Activated naive CD4-positive, alpha-beta T cell treated with Interleukin-2 at 50 U/mL for 16 hours (primary cell): ENCODE measurements at places on chromosomes 12 and 14.

- no peak for DNase-seq
Observed at GRCh38 chr12:52271158-52271557, 3.3 kb upstream of the KRT86 start.

GRCh38 chr12:124774462-124775167, 89.0 kb downstream of the SCARB1 start:
- DNase-seq, result peak; percentile 85

DNA sequence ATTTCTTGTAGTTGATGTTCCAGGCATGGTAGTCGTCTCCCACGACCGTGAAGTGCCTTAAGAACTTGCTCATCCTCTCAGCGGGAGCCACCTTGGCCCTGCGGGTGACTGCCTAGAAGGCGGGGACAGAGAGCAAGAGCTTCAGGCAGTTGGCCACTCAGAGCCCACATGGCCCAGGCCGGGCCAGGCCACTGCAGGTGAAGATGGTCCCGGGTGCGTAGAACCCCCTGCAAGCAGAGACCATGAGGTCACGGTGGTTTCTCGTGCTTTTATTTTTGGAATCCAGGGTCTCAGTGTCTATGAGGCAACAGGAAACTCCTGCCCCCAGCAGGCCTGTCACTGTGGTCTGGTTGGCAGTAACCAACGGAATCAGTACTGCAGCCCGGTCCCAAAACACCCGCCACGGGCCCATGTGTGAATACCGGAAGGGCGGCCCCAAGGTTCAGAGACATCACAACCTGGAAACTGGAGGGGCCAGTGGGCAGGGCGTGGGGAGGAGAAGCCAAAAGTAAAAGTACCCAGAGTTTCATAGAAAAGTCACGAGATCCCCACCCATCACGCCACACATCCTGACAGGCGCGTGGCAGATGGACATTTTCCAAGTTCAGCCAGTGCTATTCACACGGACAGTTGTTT, 27.5 kb downstream of the HVCN1 start:
- peak; percentile 25 for DNase-seq

- DNase-seq, result no peak
Observed at GRCh38 chr12:98253207-98254037, 262.0 kb upstream of the TMPO start.

DNA sequence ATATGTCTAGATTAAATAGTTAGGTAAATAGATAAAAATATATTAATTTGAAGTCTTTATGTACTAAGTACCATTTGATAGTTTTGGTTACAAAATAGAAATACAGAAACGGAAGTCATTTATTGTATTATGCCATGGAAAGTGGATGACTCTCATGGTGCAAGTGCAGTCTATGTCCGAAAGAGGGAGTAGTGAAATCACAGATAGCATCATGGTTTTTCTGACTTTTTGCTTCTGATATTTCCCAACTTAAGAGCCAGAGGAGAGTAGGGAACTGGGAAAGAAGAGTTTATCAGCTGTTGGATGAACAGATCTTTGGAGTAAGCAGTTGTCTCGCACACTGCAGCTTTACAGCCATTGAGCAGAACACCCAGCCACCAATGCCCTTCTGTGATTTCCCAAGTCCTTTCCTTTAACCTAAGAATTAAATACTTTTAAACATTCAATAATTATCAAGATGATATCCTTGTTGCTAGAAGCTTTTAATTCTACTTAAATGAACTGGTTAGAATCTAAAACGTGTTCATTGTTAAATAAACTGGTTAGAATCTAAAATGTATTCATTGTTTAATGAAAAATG, 18.4 kb upstream of the SRGAP1 start:
- DNase-seq, result no peak

- DNase-seq, result no peak
Observed at GRCh38 chr12:18250313-18250916, 10.9 kb upstream of the PIK3C2G start.

GRCh38 chr14:103361867-103362266, 23.3 kb upstream of the MARK3 start:
- no peak for DNase-seq

DNA sequence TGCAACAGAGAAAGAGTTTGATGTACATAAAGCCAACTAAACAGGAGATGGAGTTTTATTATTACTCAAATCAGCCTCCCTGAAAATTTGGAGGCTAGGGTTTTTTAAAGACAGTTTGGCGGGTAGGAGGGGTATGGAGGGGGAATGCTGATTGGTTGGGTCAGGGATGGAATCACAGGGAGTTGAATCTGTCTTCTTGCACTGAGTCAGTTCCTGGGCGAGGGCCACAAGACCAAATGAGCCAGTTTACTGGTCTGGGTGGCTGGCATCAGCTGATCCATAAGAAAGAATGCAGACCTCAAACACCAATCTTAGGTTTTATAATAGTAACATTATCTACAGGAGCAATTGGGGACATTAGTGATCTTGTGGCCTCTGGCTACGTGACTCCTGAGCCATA, 64.9 kb downstream of the RIN3 start:
- DNase-seq, result no peak

DNA sequence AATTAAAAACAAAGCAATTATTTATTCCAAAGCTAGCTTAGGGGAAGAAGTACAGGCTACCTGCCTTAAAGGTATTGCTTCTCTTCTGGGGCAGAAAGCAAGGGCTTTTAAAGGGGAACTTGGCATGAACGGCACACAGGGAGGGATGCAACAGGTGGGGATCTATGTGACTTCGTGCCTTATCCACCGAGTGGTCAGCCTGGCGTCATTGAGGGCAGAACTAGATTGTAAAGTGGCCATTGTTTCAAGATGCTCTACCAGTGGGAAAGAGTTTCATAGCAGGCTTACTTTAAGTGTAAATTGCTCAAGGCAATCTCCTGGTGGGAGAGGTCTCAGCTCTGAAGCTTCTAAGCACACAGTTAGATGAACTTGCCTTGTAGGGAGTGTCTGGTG, 360.4 kb downstream of the ATP23 start:
- DNase-seq, result no peak

DNA sequence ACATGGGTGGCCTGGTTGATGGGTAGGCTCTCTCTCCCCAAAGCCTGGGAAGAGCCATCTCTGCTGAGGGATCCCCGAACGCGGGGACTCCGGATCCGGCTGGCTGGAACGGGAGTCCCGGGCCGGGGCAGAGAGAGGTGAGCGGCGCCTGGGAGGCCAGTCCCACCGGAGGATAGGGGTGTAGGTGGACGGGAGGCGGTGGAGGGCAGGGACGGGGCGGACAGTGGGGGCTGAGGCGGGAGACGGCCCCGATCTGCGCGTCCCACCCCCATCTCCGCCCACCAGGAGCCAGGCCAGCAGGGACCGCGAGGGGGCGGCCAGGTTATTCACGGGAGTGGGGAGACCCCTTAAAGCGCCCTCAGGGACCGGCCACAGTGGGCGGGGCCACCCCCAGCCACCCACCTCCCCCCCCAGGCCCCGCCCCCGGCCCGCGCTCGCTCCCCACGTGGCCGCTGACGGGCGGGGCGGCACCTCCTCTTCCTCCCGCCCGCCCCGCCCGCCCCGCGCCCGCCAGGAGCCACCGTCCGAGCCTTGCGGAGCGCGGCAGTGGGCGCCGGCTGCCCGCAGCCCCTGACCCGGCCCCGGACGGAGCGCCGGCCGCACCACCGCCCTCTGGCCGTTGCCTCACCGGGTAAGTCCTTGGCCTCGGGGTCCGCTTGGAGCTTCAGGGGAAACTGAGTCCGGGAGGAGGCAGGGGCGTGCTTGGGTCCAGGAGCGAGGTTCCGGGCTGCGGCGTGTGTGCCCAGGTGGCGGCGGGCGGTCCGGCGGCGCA, at the start of gene INF2:
INF2 (plus strand) TSS at position 510 of the 772 bp plus-strand sequence. CDS start 11,748 bp downstream, outside the sequence.
- peak; percentile 50 for DNase-seq

DNA sequence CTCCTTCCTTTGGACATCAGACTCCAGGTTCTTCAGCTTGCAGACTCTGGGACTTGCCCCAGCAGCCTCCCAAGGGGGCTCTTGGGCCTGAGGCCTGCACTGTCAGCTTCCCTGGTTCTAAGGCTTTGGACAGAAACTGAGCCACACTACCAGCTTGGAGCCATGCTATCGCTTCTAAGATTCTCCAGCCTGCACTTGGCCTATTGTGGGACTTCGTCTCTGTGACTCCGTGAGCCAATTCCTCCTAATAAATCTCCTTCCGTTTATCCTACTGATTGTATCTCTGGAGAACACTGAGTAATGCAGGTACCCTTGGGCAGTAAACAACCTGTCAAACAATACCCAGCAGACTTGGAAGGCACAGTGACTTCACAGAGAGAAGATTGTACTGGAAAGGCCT, 24.9 kb upstream of the RHOJ start:
- no peak for DNase-seq

GRCh38 chr14:72118841-72119240, 186.6 kb downstream of the RGS6 start:
- no peak for DNase-seq

- DNase-seq, result no peak
Observed at GRCh38 chr12:75890660-75891059, 140.9 kb downstream of the PHLDA1 start.

- no peak for DNase-seq
Observed at GRCh38 chr12:80189241-80189640, 89.9 kb downstream of the OTOGL start.

GRCh38 chr14:49463146-49463545, 123.0 kb downstream of the RPS29 start:
- no peak for DNase-seq

- no peak for DNase-seq
Observed at GRCh38 chr12:9732921-9733461, at the start of gene CLECL1. Gene CLECL1 (minus strand): TSS chr12:9733097.

DNA sequence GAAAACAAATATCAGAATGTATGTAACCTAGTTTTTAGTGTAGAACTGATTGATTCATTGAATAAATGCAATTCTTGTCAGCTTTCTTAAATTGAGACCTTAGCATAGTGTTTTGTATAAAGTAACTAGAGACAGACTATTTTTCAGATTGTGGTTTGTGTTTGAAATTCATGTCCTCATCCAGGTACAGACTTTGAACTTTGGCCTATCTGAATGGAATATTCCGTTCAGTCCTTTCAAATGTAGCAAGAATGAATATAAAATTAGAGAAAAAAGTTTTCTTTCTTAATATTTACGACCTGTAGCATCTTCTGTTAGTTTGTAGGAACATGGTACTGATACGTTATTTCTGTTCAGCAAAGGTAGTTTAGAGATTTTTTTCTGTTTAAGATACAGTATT, 378.4 kb upstream of the RGS6 start:
- no peak for DNase-seq
